ENCODE measurements at places on chromosomes 1 and 21. TPM values are rescaled to one million over a fixed set of nuclear protein-coding genes. Genes with fewer than 3 reads are reported as not detected.

GRCh38 chr21:27528697-27529096 lies 561.8 kb upstream of the ADAMTS5 start:
- H3K36me3 ChIP-seq = no peaks in the 10 kb centered on the region
- H3K27ac ChIP-seq = no peak overlapping the region
- no peaks in the 10 kb centered on the region for H3K27me3 ChIP-seq
- no peak overlapping the region for H3K4me3 ChIP-seq

DNA sequence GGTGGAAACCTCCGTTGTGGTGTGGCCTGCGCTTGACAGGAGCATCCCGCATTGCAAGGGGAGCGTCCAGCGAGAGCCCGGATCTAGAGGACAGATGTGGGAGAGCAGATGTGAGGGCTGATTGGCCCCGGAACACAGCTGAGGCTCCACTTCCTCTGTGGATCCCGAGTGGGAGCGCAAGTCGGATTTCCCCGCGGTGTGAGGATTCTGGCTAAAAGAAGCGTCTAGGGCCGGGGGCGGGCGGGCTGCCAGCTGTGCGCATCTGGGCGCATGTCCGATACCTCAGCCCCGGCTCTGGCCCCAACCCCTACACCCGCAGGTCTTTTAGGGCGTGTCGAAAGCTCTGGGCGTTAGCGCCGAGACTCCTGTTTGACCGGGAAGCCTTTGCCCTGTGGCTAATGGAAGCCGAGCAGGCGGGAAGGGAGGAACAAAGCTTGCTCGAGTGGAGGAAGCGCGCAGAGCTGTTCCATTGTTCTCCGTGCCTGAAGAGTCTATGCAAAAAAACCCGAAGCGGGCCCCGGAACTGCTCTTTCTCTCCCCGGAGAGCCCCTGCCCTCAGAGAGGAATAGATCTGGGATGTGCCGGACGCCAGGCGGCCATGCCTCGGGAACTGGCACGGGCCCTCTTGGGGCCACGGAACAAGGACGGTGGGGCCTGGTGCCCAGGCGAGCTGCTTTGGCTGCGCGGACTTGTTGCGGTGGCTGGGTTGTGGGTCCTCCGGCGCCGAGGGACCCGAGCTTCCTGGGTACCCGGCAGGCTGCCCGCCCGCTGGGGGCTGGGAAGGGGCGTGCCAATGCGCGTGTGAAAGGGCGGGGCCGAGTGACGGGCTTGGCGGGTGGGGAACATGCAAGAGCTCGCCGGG lies 111.1 kb downstream of the NAV1 start:
- no peaks in the 10 kb centered on the region for H3K36me3 ChIP-seq
- H3K27ac ChIP-seq = peak overlapping the region; percentile 76
- peak; percentile 93 for DNase-seq

GRCh38 chr1:58765006-58765405 lies 18.8 kb downstream of the JUN start:
- DNase-seq = no peak
- H3K4me3 ChIP-seq = no peak overlapping the region
- H3K4me1 ChIP-seq = peaks cover 25% of the 10 kb centered on the region
- no peaks in the 10 kb centered on the region for H3K36me3 ChIP-seq

GRCh38 chr1:59315529-59316463 lies 18.9 kb downstream of the FGGY start:
- no peaks in the 10 kb centered on the region for H3K36me3 ChIP-seq
- DNase-seq = no peak
- H3K4me3 ChIP-seq = no peak overlapping the region

GRCh38 chr1:218705911-218706893 lies 361.1 kb downstream of the TGFB2 start:
- no peak overlapping the region for H3K27ac ChIP-seq
- no peak for DNase-seq
- H3K4me1 ChIP-seq = no peaks in the 10 kb centered on the region
- H3K36me3 ChIP-seq = no peaks in the 10 kb centered on the region
- no peaks in the 10 kb centered on the region for H3K27me3 ChIP-seq

DNA sequence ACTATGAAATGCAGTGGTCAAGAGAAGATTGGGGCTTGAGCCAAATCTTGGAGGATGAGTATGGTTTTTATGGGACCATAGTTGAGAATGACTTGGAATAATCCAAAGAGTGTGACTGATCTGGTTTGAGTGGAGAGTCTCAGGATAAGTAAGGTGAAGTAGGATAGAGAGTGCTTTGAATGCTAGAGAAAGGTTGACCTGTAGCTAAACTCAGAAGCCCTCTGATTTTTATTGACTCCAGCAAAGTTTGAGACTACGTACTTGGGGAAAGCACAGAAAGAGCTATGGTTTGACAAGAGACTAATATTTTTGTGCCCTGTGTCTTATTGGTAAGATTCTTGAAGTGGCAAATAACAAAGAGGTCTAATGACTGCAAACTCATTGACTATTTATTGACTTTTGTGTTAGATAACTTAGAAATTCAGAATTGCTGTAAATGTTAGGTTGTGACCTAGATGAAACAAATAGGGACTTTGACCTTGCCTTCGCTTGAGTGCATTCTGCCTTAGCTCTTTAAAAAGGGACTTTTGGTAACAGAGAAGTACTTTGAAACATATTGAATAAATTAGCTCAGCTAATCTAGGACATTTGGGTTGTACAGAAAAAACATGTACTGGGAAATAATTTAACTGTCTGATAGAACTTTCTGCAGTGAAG lies 35.1 kb downstream of the UAP1 start:
- no peaks in the 10 kb centered on the region for H3K27me3 ChIP-seq
- peaks cover 12% of the 10 kb centered on the region for H3K36me3 ChIP-seq
- no peak overlapping the region for H3K27ac ChIP-seq
- H3K4me1 ChIP-seq = no peaks in the 10 kb centered on the region
- DNase-seq = no peak

DNA sequence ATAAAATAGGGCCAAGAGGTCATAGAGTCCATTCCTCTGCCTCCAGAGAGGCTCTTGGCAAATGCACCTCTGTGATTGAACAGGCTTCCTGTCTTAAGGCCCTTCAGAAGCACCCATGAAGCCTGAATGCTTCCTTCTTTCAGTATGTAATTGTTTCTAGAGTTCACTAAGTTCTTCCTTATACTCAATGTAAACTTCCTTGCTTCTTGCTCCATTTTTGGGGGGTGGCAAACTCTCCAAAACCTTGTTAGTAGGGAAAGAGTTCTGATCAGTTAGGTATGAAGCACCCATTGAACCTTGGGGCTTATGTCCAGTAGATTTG lies 102.3 kb upstream of the LPGAT1 start:
- no peak overlapping the region for H3K27ac ChIP-seq
- H3K27me3 ChIP-seq = no peaks in the 10 kb centered on the region
- DNase-seq = no peak
- H3K4me3 ChIP-seq = no peak overlapping the region

GRCh38 chr1:198656500-198656932 lies 17.7 kb downstream of the PTPRC start:
- no peak overlapping the region for H3K4me3 ChIP-seq
- peak; percentile 67 for DNase-seq
- H3K27ac ChIP-seq = no peak overlapping the region
- no peaks in the 10 kb centered on the region for H3K27me3 ChIP-seq
- no peaks in the 10 kb centered on the region for H3K36me3 ChIP-seq

- no peaks in the 10 kb centered on the region for H3K27me3 ChIP-seq
- no peak for DNase-seq
- H3K4me1 ChIP-seq = no peaks in the 10 kb centered on the region
- H3K4me3 ChIP-seq = no peak overlapping the region
- H3K36me3 ChIP-seq = no peaks in the 10 kb centered on the region
Observed at GRCh38 chr1:209527372-209527771, 56.1 kb upstream of the CAMK1G start.

GRCh38 chr21:45538381-45539045 lies 3.7 kb downstream of the SLC19A1 start:
- peak; percentile 62 for DNase-seq
- H3K4me3 ChIP-seq = no peak overlapping the region
- no peak overlapping the region for H3K27ac ChIP-seq
- no peaks in the 10 kb centered on the region for H3K36me3 ChIP-seq
- H3K27me3 ChIP-seq = no peaks in the 10 kb centered on the region

DNA sequence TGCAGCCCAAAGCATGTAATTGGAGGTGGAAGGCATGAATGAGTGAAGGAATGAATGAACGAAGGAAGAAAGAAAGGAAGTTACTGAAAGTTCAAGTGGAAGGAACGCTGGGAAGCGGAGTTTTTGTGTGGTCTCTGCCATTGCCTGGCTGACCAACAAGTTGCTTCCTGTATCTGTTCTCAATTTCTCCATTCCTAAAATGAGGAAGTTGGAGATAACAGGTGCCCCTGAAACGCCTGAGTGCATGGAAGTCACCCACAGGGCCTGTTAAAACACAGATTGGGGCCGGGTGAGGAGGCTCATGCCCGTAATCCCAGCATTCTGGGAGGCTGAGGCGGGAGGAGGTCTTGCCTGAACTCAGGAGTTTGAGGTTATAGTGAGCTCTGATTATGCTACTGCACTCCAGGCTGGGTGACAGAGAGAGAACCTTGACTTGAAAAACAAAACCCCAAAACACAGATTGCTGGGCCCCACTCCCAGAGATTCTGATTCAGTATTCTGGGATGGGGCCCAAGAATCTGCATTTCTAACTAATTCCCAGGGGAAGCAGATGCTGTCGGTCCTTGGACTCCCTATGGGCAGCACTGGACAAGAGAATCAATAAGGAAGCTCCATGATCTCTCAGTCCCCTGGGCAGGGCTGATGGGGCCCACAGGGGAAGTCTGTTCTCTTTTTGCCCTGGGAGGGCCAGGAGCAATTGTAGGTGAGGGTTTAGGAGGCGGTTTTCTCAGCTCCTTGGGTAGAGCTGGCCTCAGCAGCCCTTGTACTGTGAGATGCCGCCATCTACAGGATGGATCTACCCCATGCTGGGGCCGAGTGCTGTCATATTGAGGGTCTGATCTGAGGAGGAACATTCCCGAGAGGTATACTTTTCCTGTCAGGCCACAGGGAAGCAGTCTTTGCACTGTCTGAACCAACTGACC lies 3.3 kb upstream of the CNR2 start:
- peak; percentile 81 for DNase-seq
- no peak overlapping the region for H3K27ac ChIP-seq
- no peaks in the 10 kb centered on the region for H3K27me3 ChIP-seq
- H3K4me3 ChIP-seq = no peak overlapping the region
- peaks cover 21% of the 10 kb centered on the region for H3K4me1 ChIP-seq
- H3K36me3 ChIP-seq = no peaks in the 10 kb centered on the region

- H3K4me3 ChIP-seq = no peak overlapping the region
- no peaks in the 10 kb centered on the region for H3K27me3 ChIP-seq
- H3K27ac ChIP-seq = no peak overlapping the region
- DNase-seq = no peak
Observed at GRCh38 chr1:77688939-77689338, 6.5 kb upstream of the ZZZ3 start.

GRCh38 chr1:217494767-217495166 lies 136.1 kb downstream of the GPATCH2 start:
- no peak overlapping the region for H3K4me3 ChIP-seq
- no peaks in the 10 kb centered on the region for H3K27me3 ChIP-seq
- no peak for DNase-seq
- H3K36me3 ChIP-seq = no peaks in the 10 kb centered on the region
- H3K27ac ChIP-seq = no peak overlapping the region

- H3K4me1 ChIP-seq = no peaks in the 10 kb centered on the region
- H3K27ac ChIP-seq = no peak overlapping the region
- no peak overlapping the region for H3K4me3 ChIP-seq
- no peaks in the 10 kb centered on the region for H3K27me3 ChIP-seq
Observed at GRCh38 chr1:198304431-198304830, 147.6 kb downstream of the NEK7 start.

GRCh38 chr1:202709276-202710041 lies 795 bp downstream of the SYT2 start:
- DNase-seq = peak; percentile 49
- H3K4me3 ChIP-seq = no peak overlapping the region
- peaks cover 19% of the 10 kb centered on the region for H3K4me1 ChIP-seq
- H3K27ac ChIP-seq = no peak overlapping the region
- peaks cover 35% of the 10 kb centered on the region for H3K27me3 ChIP-seq

KCNN3 gene
- 18.9 TPM for total RNA-seq

FCRLB gene
- total RNA-seq = 0.82 TPM

CELA3A gene
- total RNA-seq = not detected

EXTL1 gene
- total RNA-seq = 1.1 TPM

S100PBP gene
- 30.3 TPM for total RNA-seq

ERO1B gene
- total RNA-seq = 16.8 TPM

ANKRD13C gene
- total RNA-seq = 22.8 TPM

Data from sigmoid colon (tissue), 7 donors.